AML-193 (cell line): ENCODE measurements at places on chromosomes 12 and 14.

- no peak for DNase-seq
Observed at GRCh38 chr14:50762001-50762930, 68.7 kb downstream of the NIN start.

DNA sequence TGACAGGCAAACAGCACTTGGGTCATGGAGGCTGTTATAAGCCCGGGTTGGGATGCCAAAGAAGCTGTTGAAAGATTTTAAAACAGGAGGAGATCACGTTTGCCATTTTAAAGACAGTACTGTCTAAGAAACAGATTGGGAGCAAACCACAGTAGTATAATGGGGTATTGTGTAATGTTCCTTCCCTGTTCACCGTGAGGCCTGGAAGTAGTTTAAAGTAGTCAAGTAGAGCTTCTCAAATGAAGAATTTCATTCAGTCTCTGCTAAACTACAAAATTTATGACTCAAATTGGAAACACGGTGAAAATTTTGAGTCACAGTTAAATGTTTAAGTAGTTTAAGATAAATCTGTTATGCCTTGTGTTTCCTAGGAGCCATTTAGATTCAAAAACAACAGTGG is 35.8 kb downstream of the ATP2A2 start:
- DNase-seq, result peak; percentile 46

- DNase-seq, result no peak
Observed at GRCh38 chr12:56297400-56297799, 2.7 kb downstream of the CS start.

- no peak for DNase-seq
Observed at GRCh38 chr12:124904306-124905098, 9.9 kb downstream of the UBC start.

GRCh38 chr14:74621556-74621955 is 9.5 kb upstream of the LTBP2 start:
- DNase-seq, result no peak
